Lung (tissue), 17 donors: ENCODE measurements at places on chromosomes 3 and 15. TPM values are rescaled to one million over a fixed set of nuclear protein-coding genes. Genes with fewer than 3 reads are reported as not detected.

GRCh38 chr3:162168715-162169114 lies 672.1 kb downstream of the OTOL1 start:
- no peak for DNase-seq

DNA sequence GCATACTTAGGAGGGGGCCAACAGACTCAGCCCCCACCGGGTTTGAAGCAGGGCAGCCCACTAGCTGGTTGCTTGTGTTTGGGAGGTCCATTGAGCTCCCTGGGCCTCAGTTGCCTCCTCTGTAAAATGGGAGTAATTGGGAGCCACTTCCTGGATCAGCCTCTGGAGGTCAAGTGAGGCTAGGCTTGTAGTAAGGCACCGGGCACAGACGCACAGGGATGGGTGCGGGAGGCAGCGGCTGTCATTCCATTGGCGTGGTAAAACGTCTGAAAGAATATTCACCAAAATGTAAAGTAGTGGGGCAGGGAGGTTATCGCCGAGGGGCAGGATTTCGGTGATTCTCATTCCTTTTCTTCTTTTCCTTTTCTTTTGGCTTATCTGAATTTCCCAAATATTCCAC lies 64.6 kb downstream of the TLE3 start:
- no peak for DNase-seq

DNA sequence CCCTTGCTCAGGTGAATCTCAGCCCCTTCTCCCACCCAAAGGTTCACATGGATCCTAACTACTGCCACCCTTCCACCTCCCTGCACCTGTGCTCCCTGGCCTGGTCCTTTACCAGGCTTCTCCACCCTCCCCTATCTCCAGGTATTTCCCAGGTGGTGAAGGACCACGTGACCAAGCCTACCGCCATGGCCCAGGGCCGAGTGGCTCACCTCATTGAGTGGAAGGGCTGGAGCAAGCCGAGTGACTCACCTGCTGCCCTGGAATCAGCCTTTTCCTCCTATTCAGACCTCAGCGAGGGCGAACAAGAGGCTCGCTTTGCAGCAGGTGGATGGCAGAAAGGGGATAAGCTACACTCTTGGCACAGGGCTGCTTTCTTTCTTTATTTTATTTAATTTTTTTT lies 4.5 kb downstream of the FAM131A start:
- DNase-seq, result no peak

DNA sequence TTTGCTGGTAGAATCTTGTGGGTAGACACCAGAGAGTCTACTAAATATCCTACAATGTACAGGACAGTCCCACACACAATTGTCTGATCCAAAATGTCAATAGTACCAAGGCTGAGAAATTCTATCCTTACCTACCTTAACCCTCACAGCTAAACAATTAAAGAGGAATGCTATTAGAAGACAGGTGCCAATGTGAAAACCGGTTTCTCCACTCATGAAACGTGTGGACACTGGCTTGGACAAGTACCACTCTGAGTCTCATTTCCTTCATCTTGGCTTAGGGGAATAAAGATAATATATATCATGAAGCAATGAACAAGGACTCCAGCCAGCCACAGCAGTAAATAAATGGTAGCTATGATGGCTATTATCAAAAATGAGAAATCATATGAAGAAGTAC lies 90.2 kb downstream of the RFTN1 start:
- DNase-seq, result no peak

DNA sequence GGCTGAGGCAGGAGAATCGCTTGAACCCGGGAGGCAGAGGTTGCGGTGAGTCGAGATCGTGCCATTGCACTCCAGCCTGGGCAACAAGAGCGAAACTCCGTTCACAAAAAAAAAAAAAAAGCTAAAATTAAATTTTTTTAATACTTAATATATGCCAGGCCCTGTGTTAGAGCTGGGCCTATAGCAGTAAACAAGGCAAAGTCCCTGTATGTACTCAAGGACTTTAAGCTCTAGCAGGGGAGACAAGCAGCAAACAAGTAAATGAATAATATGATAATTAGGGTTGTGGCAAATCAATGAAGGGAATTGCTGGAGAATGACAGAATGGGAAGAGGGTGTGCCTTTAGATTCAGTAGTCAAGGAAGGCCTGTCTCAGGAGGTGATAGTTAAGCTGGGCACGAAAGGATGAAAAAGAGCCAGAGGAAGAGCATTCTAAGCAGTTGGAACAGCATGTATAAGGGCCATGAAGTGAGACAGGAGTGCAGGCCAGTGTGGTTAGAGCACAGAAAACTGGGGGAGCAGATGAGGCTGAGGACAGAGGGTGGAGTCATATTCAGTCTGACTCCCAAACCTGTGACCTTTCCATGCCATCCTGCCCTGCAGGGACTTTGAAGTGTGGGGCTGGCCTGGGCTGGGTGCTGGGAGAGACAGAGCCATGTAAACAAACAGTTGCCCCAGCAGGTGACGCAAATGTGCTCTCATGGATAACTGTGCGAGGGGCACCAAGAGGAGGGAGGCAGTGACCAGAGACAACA lies 6.6 kb upstream of the RAF1 start:
- no peak for DNase-seq

DNA sequence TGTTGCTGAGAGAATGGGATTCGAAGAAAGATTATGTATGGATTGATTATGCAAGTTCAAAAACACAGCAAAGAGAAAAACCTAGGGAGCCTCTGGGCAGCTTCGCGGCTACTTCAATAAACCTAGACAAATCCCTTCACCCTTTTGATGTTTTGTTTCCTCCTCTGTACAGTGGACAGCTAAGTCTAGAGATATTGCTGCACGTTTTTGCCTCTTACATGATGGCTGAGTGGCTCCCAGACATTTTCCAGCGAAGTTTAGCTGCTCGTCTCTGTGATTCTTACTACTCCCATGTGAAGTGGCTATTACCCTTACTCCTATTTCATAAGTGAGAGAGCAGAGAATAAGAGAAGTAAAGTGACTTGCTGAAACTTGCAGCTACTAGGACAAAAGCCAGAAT lies 695.0 kb upstream of the GRM7 start:
- DNase-seq, result no peak

GRCh38 chr3:88231632-88232031 lies 81.9 kb downstream of the C3orf38 start:
- no peak for DNase-seq

- DNase-seq, result no peak
These were observed 217.2 kb upstream of the CFAP20DC start for GRCh38 chr3:59267021-59267420.

GRCh38 chr3:148381051-148381450 lies 316.7 kb upstream of the AGTR1 start:
- DNase-seq, result no peak

GRCh38 chr15:75215107-75216004 lies 13.7 kb downstream of the C15orf39 start:
- DNase-seq, result no peak

- no peak for DNase-seq
These were observed 184.6 kb downstream of the GOLGA6L6 start for GRCh38 chr15:20356911-20357480.

GRCh38 chr3:104069114-104069513 lies 1297.6 kb upstream of the ALCAM start:
- no peak for DNase-seq

GRCh38 chr15:64807051-64807749 lies 18.2 kb downstream of the PIF1 start:
- no peak for DNase-seq

DNA sequence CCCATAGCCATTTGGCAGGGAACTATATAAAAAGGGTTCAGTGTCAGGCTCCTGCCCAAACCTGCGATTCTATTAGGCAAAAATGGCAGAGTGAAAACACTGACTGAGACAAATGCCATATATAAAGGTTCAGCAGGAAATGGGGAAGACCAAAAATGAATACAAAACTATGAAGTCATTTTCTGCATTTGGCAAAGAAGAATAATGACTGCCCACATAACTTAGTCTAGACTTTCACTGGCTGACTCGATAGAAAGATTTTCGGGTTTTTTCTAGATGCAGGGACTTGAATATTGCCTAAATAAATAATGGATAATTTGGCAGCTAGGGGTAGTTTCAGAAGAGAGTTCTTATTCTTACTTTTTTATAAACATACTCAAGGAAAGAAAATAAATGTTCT lies 178.0 kb downstream of the TPRG1 start:
- no peak for DNase-seq

DNA sequence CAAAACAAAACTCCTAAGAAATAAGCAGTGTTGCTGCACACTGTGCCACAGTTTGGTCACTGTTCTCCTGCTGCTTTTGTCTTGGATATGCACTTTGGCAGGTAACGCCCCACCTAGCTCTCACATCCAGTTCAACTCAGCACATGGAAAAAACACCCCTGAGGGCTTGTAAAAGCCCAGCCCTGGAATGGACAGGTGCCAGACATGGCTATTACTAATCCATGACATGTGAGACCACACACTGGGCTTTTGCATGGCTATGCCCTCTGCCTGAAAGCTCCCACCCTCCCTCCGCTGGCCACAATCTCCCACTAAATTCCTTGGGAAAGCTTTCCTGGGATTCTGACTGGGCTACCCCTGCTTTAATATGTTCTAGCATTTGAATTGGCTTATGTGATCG lies 24.7 kb upstream of the ZBED2 start:
- DNase-seq, result no peak

GRCh38 chr15:39680868-39681267 lies 100.0 kb downstream of the THBS1 start:
- peak; percentile 81 for DNase-seq

DNA sequence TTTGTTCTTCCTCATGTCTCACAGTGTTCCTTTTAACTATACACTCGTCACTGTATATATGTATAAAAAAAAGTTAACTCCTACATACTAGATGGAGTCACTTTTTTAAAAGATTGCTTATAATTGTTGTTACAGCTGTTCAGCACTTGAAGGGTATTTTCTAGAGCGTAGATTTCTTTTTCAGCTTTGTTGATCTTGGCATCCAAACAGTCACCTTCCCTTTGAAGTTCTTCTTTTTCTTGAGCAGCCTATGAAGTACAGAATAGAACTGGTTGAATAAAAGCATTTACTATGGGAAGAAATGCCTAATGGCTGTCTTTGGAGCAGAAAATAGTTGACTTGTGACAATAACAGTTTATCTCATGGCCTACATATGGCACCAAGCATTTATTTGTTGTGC lies 17.8 kb downstream of the TTC14 start:
- DNase-seq, result no peak

- DNase-seq, result no peak
These were observed 48.4 kb upstream of the CCDC80 start for GRCh38 chr3:112689385-112689784.

- no peak for DNase-seq
These were observed 32.5 kb downstream of the CRYGS start for GRCh38 chr3:186511702-186512101.

DNA sequence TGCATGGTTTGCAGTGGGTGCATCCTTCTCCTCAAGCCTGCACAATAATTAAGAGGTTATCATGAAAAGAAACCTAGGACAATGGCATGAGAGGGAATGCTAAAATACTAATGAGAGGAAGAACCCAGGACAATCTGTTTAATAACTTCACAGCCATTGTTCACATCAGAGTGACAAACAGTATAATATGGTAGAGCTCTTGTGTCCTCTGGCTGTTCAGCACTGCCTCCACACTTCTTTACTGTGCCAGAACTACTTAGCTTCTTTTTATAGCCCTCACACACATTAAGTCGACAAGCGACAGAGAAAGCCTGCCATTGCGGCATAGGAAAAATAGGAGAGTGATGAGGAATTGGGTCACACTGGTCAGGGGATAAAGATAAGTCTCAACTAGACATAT lies 65.0 kb upstream of the MEIS2 start:
- DNase-seq, result no peak

DNA sequence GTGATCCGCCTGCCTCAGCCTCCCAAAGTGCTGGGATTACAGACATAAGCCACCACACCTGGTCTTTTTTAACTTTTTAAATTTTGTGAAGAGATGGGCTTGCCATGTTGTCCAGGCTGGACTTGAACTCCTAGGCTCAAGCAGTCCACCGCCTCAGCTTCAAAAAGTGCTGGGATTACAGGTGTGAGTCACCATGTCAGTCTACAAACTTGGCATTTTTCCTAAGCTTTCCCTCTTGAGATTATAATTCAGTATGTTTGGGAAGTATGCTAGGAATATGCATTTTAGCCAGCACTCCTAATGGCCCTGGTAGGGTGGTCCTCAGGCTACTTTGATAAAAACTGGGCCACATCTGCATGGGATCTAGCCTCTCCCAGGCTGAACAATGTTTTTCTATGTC lies 4.4 kb downstream of the WDR73 start:
- DNase-seq, result no peak

GUCA1C gene
- polyA plus RNA-seq, result not detected

RYR3 gene
- polyA plus RNA-seq, result 0.09 TPM

C3orf18 gene
- 2.7 TPM for polyA plus RNA-seq

HYAL3 gene
- 4.9 TPM for polyA plus RNA-seq

BNIP2 gene
- polyA plus RNA-seq, result 65.3 TPM

SERPINI2 gene
- polyA plus RNA-seq, result 2.4 TPM

PLA1A gene
- polyA plus RNA-seq, result 10.3 TPM

PP2D1 gene
- not detected for polyA plus RNA-seq

VGLL4 gene
- 33.4 TPM for polyA plus RNA-seq

ABTB1 gene
- 102 TPM for polyA plus RNA-seq

IGF2BP2 gene
- polyA plus RNA-seq, result 7.8 TPM

ARRDC4 gene
- polyA plus RNA-seq, result 18.7 TPM

AADAC gene
- polyA plus RNA-seq, result 4.4 TPM

HHLA2 gene
- 1.8 TPM for polyA plus RNA-seq

RASL12 gene
- polyA plus RNA-seq, result 14.8 TPM
